ENCODE measurements at places on chromosomes 16 and 17. TPM values are rescaled to one million over a fixed set of nuclear protein-coding genes. Genes with fewer than 3 reads are reported as not detected.

NPIPB6 gene
- 2.0 TPM for total RNA-seq

DNA sequence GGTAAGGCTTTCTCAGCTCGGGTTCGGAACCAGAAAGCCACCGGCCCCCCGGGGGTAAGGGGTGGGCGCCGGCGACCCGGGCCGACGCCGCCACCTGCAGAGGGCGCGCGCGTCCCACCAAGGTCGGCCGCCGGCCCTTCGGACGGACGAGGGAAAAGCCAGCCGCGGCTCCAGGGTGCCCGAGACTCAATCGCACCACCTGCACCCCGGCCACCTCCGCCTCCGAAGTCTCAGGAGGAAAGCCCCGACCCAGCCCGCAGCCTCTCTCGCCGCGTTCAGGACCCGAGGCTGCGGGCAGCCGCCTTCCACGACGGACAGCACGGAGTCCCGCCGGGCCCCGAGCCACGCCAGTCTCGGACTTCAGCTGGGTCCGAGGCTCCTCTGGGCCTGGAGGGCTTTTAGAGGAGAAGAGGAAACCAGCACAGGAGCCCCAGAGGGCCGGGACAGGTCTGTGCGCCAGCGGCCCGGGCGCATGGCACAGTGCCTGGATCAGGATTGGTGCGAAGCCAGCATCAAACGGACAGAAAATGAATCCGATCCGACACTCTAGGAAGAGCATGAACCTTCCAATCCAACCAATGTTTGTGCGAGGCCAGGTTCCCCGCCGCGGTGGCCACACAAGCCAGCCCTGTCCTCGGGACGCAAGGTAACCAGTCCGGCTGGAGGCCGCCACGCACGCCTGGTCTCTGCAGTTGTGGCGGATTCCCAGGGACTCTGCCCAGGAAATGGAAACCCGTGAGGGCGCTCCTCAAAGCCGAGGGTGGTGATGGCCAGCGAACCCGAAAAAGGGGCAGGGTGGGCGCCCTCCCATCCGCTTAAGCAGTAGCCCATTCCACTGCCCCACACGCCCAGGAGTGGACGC, 6.7 kb downstream of the CBX8 start:
- DNase-seq: peak; percentile 81

DNA sequence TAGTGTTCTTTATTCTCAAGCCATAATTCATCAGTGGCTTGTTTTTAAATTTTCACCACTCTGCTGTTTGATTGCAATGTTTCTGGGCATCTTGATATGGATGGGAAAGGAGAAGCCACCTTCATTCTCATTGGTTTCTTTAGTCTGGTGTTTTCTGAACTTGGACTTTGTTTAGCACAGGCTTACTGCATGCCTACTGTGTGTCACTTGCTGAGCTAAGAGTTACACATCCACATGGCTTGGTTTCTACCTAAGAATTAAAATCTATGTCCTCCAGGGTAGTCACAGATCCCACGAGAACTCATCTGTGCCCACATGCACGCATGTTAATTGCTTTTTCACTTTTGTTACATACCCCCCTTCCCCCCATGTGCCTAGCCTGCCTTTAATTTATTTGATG, 4.6 kb downstream of the CMIP start:
- no peak for DNase-seq

DNA sequence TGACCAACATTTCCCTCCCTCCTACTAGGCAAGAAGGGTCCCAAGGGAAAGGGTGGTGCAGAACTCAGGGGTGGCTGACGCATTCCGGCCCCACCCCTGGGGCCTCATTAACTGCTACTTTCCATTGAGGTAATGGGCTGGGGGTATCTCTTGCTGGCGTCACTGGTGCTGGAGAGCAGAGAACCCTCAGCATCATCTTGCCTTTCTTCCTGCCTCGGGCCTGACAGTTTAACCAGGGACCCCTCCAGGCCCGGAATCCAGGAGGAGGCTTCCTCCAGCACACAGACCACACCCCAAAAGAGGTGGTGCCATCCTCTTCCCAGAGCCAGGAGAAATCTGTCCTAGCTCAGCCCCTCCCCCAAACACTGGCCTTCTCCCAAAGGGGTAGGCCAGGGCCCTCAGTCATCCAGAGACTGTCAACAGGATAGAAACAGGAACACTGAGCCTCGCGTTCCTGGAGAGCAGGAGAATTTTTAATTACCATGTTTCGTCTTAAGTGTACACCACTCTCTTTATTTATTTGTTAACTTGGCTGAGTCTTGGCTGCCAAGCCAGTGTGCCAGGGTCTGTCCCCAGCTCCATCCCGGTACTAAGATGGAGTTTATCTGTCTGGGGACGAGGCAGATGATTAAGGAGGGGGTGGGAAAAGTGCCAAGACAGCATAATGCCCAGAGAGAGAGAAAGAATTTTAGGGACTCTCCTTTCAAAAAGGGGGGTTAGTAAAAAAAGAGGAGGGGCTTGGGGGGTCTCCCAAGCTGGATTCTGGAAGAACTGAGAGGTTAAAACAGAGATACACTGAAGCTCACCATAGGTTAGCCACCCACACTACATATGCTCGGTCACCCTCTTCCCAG, 5.1 kb downstream of the ETV4 start:
- peak; percentile 88 for DNase-seq

- DNase-seq: no peak
Measured at GRCh38 chr16:80899809-80900592, 95.6 kb upstream of the CDYL2 start.

SARM1 gene
- total RNA-seq: 5.1 TPM

TMC7 gene
- total RNA-seq: 4.3 TPM

GRCh38 chr16:69873783-69874182, 77.4 kb upstream of the CLEC18A start:
- DNase-seq: no peak

GRCh38 chr16:86576591-86577313, 1.6 kb upstream of the FOXL1 start:
- DNase-seq: no peak

CTRB1 gene
- not detected for total RNA-seq

CCL7 gene
- total RNA-seq: not detected

All from H9 (cell line).